Neural crest cell (in vitro differentiated cells): ENCODE measurements at places on chromosomes 3 and 15. TPM values are rescaled to one million over a fixed set of nuclear protein-coding genes. Genes with fewer than 3 reads are reported as not detected.
A peak's percentile ranks its signal among the peaks of the same experiment; 100 is the strongest.

The IL20RB gene
- 1.7 and 2.0 TPM in 2 replicates for total RNA-seq

The DCBLD2 gene
- total RNA-seq: 89.1 and 91.9 TPM in 2 replicates

The P2RY1 gene
- 8.6 and 9.0 TPM in 2 replicates for total RNA-seq

The GTPBP8 gene
- 26.7 and 28.1 TPM in 2 replicates for total RNA-seq

GRCh38 chr3:170835336-170835735 is 34.7 kb downstream of the RPL22L1 start:
- no peaks in the 10 kb centered on the region for H3K36me3 ChIP-seq
- H3K27me3 ChIP-seq: no peaks in the 10 kb centered on the region
- H3K4me1 ChIP-seq: peaks cover 19% of the 10 kb centered on the region
- H3K27ac ChIP-seq: no peak overlapping the region

- no peak overlapping the region for H3K27ac ChIP-seq
- DNase-seq: no peak
- no peaks in the 10 kb centered on the region for H3K27me3 ChIP-seq
- peaks cover 4% of the 10 kb centered on the region for H3K4me1 ChIP-seq
These were observed 49.5 kb downstream of the CD86 start for GRCh38 chr3:122104515-122105194.

DNA sequence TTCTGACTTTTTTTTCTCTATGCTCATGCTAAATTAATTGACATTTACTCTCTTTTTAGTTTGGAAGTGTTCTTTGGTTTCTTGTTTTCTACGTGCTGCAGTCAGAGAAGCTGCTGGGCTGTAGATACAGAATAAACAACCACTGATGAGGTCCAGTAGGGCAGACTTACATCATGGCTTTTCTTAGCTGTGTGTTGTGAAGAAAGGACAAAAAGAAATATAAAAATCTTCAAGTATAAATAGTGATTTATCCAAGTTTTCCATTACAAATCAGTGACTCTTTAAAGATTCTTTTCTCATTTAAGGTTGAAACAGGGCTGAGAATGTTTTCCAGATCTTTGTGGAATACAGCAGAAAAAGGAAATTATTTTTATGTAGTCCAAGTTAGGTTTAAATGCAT is 122.2 kb downstream of the CMSS1 start:
- H3K27me3 ChIP-seq: no peaks in the 10 kb centered on the region
- no peak overlapping the region for H3K4me3 ChIP-seq
- H3K36me3 ChIP-seq: no peaks in the 10 kb centered on the region
- DNase-seq: no peak

DNA sequence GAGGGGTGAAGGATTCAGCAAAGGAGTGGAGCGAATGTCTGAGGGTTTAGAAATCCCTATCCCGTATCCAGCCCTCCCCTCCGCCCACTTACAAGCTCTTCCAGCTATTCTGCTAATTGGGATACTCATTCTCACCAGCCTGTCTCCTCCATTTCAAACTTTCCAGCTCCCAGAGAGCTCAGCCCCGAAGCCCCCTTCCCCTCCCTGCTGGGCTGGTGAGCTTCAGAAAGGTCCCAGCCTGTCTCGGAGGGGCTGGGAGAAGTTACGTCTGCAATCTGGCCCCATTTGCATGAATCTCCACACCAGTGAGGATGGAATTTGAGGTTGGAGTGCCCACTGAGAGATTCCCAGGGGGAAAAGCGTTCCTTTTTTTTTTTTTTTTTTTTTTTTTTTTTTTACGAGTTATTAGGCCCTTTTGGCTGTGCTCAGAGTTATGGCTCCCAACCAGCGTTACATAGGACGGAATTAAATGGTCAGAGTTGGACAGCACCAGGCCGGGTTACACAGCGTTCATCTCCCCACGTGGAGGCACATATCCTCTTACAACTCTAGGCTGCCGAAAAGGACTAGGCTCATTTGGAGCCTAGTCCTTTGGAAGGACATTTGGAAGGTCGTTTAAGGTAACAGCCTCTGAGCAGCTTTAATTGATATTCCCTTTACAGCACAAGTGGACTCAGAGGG is 34.6 kb downstream of the FGD5 start:
- H3K4me1 ChIP-seq: no peaks in the 10 kb centered on the region
- H3K27me3 ChIP-seq: peaks cover 39% of the 10 kb centered on the region
- no peak overlapping the region for H3K27ac ChIP-seq

DNA sequence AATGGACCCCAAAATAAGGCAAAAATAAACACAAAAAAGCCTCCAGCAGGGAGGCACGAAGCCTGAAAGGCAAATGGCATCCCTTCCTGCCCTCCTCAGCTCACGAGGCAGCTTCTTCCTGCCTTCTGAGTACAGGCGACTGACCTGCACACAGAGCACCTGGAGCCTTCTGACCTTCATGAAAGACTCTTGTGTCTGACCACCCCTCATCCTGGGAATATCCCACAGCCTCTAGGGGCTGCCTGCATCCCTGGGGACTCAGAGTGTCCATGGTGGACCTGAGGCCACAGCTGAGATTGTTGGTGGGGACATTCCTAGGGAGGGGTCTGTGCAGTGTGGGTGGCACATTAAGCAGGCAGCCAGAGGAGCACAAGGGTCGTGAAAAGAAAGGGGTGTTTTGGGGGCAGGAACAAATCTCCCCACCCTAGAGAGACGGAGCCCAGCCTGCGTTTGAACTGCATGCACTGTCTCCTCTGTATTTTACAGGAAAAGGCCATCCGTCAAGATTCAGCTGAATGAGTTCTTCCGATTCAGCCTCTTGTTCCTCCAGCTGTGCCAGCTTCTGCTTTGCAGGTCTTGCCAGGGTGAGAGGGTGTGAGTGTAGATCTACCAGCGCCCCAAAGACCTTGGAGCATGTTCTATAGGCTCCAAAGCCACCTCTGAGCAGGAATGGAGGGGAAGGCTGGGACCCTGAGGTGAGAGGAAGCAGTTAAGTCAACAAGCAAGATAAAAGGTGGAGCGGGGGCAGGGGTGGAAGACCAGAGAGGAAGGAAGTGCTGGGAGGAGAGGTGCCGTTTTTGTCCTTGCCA is 80.4 kb upstream of the MEF2A start:
- H3K4me1 ChIP-seq: peaks cover 22% of the 10 kb centered on the region
- no peaks in the 10 kb centered on the region for H3K36me3 ChIP-seq
- H3K27ac ChIP-seq: no peak overlapping the region
- H3K27me3 ChIP-seq: peaks cover 11% of the 10 kb centered on the region
- peak overlapping the region; percentile 76 for H3K4me3 ChIP-seq

- H3K4me1 ChIP-seq: no peaks in the 10 kb centered on the region
- no peak overlapping the region for H3K27ac ChIP-seq
- no peaks in the 10 kb centered on the region for H3K36me3 ChIP-seq
- no peak overlapping the region for H3K4me3 ChIP-seq
- peaks cover 3% of the 10 kb centered on the region for H3K27me3 ChIP-seq
These were observed 28.4 kb downstream of the CD200R1L start for GRCh38 chr3:112818289-112818688.

DNA sequence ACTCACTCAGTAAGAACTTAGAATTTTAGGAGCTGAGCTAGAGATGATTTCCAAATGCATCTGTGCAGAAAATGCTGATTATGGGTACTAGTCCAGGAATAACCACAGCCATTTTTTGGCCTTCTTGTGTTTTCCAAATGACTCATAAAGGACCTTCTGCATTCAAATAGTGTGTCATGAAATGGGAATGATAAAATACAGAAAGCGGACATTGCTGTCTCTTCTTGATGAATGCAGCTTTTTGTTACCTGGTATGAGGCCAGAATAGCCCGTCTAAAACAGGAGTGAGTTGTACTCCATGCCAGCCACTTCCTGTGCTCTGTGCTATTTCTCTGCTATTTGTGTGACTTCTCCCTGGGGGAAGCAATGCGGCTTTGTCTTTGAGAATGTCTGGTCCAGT is 20.5 kb upstream of the FRMD5 start:
- H3K4me3 ChIP-seq: no peak overlapping the region
- H3K27me3 ChIP-seq: no peaks in the 10 kb centered on the region
- H3K36me3 ChIP-seq: no peaks in the 10 kb centered on the region
- peaks cover 9% of the 10 kb centered on the region for H3K4me1 ChIP-seq
- DNase-seq: no peak

- H3K27me3 ChIP-seq: no peaks in the 10 kb centered on the region
- peaks cover 28% of the 10 kb centered on the region for H3K36me3 ChIP-seq
- DNase-seq: no peak
- no peak overlapping the region for H3K4me3 ChIP-seq
- no peaks in the 10 kb centered on the region for H3K4me1 ChIP-seq
These were observed 52.3 kb downstream of the ATP1B3 start for GRCh38 chr3:141928631-141929270.

DNA sequence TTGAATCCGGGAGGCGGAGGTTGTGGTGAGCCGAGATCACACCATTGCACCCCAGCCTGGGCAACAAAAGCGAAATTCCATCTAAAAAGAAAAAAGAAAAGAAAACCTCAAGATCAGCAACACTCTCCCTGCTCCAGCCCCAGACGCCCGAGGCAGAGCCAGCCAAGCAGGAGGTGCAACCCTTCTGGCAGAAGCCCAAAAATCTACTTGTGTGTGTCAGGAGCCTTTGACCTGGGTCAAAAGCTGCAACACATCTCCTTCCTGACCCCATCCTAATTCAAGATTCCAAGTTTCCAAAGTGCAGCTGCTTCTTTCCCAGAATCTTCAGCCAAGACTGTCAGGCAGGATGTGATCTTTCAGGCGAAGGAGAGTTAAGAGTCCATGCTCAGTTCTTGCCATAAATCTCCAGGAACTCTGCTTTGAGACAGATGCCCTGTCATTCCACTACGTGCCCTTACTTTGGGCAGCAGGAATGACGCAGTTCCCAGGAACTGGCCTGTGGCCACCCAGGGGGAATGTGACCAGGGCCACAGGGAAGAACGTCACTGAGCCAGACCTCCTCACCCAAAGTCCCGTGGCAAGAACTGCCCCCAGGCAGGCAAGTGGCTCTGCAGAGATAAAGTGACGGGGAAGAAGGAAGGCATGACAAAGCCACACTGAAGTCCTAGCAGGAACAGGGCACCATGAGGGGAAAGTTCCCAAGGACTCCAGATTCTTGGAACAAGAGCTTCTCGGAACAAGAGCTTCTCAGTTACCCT is 39.4 kb downstream of the SH3BP5 start:
- no peak for DNase-seq
- H3K4me1 ChIP-seq: no peaks in the 10 kb centered on the region
- no peaks in the 10 kb centered on the region for H3K36me3 ChIP-seq
- H3K4me3 ChIP-seq: no peak overlapping the region

GRCh38 chr3:61570813-61571212 is 9.4 kb downstream of the PTPRG start:
- no peaks in the 10 kb centered on the region for H3K27me3 ChIP-seq
- H3K4me3 ChIP-seq: no peak overlapping the region
- H3K27ac ChIP-seq: no peak overlapping the region
- H3K36me3 ChIP-seq: peaks cover 5% of the 10 kb centered on the region

DNA sequence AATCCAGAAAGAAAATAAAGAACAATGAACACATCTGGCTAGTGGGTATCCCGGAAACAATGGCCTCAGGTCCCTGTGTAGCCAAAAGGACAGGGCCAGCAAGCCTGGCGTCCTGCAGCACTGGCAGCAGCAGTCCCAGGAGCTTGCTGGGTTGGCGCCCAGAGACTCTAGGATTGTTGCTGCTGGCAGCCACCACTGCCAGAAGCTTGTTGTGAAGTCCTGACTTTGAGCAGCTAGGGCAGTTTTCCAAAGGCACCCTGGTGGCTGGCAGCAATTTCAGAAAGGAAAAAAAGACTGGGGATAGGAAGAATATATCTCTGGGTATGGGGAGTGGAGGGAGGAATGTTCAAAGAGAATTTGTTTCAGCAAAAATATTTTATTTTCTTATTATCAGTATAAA is 11.3 kb downstream of the SHQ1 start:
- no peaks in the 10 kb centered on the region for H3K4me1 ChIP-seq
- no peak for DNase-seq
- H3K27me3 ChIP-seq: no peaks in the 10 kb centered on the region
- H3K27ac ChIP-seq: no peak overlapping the region
- H3K4me3 ChIP-seq: no peak overlapping the region
